ENCODE measurements at places on chromosomes 7 and 10.

DNA sequence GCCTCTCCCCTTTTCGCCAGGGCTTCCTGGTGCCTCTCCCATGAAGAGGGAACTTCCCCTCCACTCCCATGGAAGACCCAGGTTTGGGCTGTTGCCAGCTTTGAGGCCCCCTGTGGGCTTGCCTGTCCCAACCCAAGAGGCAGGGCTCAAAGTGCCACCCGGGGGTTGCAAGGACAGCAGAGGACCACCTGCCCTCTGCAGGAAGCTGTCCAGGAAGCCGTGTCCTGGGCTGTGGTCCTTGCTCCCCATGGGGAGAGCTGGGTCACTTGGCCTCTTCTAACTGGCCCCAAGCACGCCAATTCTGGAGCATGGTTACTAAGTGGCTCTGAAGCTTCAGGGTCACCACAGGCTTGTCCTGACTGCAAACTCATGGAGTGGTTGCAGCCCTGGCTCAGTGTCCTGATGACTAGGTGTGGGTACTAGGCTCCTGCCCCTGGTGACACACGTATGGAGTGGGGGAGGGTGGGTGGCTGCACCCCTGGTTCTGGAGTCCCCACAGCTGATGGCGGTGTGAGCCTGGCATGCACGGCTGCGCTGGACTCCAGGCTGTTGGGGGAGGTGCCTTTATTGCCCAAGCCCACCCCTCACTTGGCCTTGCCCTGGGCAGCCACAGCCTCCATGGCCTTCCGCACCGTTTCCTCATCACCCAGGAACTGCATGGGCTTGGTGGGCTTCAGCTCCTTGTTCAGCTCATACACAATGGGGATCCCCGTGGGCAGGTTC, 3.0 kb downstream of the PGAM2 start:
- DNase-seq: no peak

DNA sequence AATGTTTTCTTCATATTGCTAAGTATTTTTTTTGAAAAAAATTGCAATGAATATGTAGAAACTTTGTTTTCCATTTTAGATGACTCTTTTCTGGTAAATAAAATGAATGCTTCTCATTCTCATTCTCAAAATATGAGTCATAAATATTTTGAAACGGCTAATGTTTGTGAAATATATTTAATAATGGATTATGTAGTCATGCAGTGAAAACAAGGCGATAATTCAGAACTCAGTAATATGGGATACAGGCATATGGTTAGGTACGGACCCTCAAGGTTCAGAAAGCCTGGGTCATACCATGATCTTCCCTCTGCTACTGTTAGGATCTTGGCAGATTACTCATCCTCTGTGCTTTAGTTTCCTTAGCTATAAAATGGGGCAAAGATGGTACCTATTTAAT, 46.2 kb upstream of the SLC39A12 start:
- DNase-seq: no peak

DNA sequence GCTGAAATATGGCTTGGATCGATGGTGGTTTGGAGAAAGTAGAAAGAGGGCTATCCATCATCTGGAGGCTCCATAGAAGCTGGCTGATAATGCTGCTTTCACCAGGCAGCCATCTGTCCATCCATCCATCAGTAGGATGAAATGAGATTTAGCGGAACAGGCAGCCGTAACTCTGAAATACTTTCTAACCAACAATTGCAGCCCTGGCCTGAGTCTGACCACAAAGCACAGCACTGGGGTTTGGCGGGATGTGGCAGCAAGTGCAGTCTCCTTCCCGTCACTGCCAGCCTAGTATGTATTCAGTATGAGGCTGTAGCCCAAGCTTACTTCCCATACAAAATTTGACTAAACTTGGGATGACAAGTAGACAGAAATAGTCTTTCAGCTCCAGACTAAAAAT, 38.0 kb downstream of the R3HCC1L start:
- DNase-seq: no peak

GRCh38 chr7:95772298-95772770, at the start of gene DYNC1I1:
TSS of gene DYNC1I1 (plus strand) at chr7:95772554. CDS start at chr7:95804730, 32,176 bp downstream.
- DNase-seq: no peak

GRCh38 chr7:23076772-23077171, 28.8 kb upstream of the KLHL7 start:
- DNase-seq: no peak

GRCh38 chr10:68153473-68154210, 44.4 kb downstream of the MYPN start:
- DNase-seq: no peak

- DNase-seq: peak; percentile 42
These were observed 48.8 kb upstream of the CARD11 start for GRCh38 chr7:3092468-3092867.

DNA sequence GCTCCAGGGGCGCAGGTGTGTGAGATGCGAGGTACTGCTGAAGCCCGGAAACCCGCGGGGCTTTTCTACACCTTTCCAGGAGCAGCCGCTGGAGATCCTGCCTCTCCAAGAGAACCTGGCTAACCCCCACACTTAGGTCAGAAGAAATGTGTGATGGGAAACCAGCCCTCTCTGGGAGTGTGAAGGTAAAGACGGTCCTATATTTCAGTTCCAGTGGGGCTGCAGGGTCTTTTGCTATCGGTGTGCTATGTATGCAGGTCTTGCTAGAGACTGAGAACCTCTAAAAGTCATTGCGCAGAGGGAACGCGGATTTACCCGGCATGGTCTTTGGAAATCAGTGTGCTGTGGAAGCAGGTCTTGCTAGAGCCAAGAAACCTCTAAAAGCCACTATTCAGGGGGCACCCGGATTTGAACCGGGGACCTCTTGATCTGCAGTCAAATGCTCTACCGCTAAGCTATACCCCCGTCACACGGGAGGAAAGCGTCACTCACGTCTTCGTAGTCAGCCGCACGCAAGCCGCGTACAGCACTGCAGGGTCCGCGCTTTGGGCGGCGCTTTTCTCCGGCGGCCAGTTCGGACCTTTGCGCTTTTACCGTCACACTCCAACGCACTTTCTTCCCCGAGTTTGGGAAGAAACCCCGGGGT, 46.0 kb downstream of the ZNF777 start:
- peak; percentile 47 for DNase-seq

DNA sequence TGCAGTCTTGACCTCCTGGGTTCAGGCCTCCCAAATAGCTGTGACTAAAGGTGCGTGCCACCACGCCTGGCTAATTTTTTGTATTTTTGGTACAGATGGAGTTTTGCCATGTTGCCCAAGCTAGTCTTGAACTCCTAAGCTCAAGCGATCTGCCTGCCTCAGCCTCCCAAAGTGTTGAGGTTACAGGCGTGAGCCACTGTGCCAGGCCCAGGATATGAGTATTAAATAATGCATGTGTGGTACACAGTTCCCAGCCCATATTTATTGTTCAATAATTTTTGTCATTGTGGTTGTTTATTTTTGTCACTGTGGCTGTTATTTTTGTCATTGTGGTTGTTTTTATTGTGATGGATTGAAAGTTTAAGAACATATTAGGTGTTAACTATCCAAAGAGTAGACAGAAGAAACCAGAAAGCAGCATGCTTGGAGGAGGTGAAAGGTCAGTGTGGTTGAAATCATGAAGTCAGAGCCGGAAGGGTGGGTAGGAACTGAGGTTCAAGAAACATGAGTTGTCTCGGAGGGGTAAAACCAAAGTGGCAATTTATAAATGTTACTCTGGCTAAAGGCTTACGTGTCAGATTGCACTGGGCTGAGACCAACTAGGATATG, 45.0 kb downstream of the MRC1 start:
- DNase-seq: no peak

GRCh38 chr10:13161857-13162271, 506 bp downstream of the MCM10 start:
- no peak for DNase-seq

DNA sequence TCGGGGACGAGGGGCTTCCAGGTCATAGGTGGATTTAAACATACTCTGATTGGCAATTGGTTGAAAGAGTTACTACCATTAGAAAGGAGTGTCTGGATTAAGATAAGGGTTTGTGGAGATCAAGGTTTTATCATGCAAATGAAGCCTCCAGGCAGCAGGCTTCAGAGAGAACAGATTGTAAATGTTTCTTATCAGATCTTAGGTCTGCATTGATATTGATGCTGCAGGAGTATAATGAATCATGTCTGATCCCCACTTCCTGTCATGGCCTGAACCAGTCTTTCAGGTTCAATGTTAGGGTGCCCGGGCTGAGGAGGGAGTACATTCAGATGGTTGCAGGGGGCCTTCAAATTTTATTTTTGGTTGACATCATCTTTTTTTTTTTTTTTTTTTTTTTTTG, 51.4 kb downstream of the SH3PXD2A start:
- no peak for DNase-seq

DNA sequence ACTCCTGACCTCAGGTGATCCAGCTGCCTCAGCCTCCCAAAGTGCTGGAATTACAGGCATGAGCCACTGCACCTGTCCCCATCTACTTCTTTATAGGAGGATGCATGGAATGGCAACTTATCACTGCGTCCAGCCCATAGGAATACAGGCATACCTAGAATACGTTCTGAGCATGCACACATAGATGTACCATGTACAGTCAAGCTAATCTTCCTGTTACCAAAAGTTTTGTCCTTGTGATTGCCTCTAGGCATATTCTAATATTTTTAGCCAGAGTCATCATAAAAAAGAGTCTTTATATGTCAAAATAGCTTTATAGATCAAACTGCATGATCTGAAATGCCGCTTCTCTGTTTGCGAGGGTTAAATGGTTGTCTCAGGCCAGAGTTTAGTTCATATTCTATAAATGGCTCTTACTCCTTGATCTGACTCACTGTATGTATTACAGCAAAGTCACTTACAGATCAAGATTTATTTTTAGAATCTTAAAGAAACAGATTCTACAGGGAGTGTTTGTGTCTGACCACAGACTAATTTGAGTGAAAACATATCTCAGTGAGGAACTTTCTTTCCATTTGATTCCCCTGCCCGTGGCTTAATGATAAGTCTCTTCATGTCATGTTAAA, 210.9 kb downstream of the CREB5 start:
- DNase-seq: no peak

- DNase-seq: no peak
These were observed 19.0 kb upstream of the ANKRD2 start for GRCh38 chr10:97553575-97554031.

DNA sequence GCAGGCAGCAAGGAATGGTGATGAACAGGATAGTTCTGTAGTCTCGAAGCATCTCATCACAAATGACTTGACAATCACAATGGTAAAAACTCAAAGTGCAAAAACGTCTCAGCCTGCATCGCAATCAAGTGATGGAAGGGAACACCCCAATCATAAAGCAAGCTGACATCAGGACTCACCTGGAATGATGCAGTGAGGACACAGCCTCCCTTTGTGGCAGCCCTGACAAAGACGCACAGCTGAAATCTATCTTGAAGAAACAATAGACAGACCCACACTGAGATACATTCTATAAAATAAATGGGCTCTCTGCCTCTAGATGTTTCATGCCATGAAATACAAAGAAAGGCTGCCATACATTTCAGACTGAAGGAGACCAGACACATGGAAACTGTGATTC, 748.0 kb upstream of the IGFBP3 start:
- DNase-seq: no peak

- DNase-seq: no peak
These were observed 97.3 kb downstream of the PIP4K2A start for GRCh38 chr10:22617051-22617450.

DNA sequence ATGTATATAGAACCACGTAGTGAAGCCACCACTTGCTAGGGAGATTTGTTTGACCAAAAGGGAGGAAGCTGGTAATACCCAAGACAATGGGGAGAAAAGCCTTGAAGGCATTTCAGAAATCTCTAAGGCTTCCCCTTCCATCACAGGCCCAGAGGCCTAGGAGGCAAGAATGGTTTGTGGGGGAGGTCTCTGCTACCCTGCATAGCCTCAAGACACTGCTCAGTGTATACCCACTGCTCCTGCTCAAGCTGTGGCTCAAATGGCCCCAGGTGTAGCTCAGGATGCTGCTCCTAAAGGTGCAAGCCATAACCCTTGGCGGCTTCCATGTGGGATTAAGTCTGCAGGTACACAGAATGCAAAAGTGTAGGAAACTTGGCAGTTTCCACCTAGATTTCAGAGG, 1105.8 kb downstream of the GATA3 start:
- DNase-seq: no peak

DNA sequence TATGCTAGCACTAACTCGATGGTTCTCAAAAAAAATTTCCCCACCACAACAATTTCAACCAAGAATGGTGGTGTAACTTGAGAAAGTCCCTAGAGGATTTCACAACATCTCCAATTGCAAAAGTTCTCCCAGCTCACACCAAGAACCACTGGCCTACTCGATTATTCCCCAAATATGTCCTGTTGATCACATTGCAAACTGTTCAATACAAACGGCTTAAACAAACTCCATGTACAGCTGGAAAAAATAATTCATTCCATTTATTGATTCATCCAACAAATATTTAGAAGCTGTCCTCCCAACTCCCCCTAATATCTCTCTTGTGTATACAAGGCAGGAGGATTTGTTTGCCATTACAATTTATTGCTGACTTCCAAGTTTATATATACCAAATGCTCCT, 19.1 kb downstream of the TMEM176B start:
- DNase-seq: no peak

GRCh38 chr7:47185170-47185569, 396.7 kb downstream of the TNS3 start:
- no peak for DNase-seq

DNA sequence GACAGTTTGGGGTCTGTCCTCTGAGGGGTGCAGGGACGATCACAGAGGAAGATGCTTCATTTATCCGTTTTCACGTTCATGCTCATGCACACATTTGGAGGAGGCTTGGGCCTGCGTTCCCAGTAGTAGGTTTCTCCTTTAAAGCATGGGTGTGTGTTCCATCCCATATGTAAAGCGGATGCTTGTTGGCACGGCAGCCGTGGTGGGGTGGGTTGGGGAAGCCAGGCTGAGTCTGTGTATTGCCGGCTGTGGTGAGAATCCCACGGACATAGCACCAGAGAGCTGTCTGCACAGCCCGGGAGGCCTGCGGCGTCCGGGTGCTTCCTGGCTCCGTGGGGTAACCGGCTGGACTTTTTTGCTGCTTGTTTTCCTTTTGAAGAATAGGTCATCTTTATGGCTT, 440 bp downstream of the JAKMIP3 start:
- DNase-seq: no peak

DNA sequence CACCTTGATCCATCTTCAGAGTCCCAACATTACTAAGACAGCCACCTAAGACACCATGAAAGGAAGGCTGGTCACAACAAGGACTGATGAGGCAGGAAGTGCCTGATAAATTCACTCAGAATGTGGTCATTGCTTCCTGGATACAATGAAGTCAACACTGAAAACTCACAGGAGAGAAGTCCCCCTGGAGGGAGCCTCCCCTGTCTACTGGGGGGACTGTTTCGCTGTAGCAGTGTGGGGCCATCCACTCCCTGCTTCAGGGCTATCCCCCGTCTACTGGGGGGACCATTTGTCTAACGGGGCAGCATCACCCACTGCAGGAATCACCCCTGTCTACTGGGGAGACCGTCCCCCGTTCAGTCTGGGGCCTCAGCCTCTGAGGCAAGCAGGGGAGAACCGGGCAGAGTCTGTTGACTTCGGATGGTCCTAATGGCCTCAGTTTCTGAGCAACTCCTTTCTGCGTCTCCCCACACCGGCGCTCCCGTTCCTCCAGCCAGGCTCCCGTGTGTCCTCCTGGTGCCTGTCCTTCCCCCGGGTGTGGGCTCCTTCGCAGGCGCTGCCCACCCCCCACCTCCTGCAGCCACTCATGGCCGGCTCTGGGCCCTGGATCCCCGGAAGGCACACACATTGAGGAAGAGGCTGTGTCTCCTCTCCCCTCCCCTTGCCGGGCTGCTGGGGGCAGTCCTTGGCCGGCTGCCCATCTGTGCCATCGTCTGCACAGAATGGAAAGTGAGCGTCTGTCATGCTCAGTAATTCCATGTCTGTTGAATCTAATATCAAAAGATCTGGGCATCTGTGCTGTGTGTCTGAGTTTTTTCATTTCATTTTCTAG, 59.9 kb upstream of the DNAJB6 start:
- DNase-seq: no peak
